ENCODE measurements at places on chromosomes 2 and 18.

- DNase-seq, result no peak
Observed at GRCh38 chr18:46322411-46322891, 218.3 kb downstream of the HAUS1 start.

GRCh38 chr18:50466634-50467033 is 91.8 kb downstream of the SKA1 start:
- no peak for DNase-seq

- no peak for DNase-seq
Observed at GRCh38 chr2:223744580-223744979, 92.8 kb downstream of the AP1S3 start.

GRCh38 chr2:85266146-85267041 is 61.4 kb downstream of the TGOLN2 start:
- peak; percentile 55 for DNase-seq
